A549 (cell line): ENCODE measurements at places on chromosomes 3 and 15.

DNA sequence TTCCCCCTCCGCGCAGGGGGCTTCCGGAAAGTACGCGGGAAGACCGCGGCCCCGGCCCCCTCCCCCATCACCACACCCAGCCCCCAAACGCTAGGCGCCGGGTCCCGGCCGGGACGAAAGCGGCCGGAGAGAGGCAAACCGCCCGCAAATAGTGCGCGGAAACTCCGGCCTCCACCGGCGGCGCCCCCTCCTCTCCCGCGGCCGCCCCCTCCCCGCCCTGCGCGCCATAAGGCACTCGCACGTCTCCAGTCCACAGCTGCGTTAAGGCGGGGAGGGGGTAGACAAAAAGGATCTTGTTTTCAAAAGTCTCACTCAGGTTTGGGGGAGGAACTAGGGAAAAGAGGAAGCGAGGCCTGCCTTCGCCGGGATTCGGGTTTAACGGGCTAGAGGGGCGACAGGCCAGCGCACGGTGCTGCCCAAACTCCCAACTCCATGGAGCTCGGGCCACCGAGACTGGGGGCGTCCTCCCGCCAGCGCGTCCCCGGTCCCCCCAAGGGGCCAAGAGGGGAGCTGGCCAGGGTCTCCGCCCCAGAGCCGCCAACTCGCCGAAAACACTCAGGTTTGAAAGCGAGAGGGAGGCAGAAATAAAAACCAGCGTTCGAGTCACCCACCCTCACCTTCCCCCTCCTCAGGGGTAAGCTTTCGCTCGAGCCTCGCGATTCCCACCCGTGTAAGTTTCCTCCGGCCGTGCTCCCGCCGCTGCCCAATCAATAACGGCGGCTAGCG lies 1.8 kb downstream of the ANP32A start:
- DNase-seq, result peak; percentile 67

DNA sequence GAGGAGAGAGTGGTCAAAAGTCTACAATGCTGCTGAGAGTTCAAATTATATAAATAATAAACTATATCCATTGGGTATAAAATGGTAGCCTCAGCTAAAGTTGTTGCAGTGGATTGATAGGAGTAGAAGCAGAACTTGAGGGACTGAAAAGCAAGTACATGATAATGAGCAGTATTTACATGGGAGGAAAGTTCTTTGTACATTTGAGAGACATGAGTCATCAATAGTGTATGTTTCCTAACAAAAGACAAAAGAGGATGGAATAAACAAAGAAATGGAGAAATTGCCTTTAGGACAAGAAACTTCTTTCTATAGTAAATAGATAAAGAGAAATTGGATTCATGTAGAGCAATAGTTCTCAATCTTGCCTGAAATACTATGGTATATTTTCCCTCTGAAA lies 110.0 kb upstream of the PLSCR5 start:
- no peak for DNase-seq

DNA sequence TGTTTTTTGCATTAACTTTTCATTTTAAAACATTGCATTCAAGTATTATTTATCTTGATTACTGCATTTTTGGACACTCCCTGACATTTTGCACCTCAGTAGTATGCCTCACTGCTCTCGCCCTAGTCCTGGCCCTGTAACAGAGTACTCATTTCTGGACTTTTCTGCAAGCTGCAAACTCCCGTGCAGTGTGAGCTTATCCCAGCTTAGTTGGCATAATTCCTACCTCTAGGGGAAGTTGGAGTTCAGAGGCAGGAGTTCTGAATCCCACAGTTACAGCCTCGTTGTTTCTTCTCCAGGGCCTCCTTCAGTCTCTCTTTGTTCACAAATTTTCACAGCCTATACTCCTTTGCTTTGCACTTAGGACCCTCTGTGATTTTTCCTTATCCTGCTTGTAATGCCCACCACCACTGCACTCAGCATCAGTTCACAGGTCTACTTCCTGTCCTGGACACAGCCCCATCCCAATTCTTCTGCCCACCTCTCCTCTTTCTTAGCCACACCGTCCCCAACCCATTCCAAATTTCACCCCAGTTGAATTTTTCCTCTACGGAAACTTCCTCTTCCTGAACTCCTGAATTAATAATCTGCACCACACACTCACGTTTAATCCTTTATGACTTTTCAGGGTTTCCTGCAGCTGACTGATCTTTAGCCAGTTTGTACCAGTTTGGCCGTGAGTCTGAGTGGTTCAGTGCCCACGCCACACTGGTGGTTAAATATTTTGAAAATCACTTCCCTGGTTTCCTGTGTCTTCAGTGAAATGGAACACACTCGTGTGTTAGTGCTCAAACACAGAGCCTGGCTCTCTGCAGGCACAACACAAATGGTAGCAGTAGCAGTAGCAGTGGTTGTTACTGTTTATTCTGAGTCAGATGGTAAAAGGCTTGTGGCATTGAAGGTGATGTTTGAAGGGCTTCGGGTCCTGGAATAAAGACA lies 6.3 kb upstream of the CTSH start:
- peak; percentile 36 for DNase-seq

- DNase-seq, result no peak
Measured at GRCh38 chr3:120441776-120442175, 9.0 kb downstream of the FSTL1 start.

DNA sequence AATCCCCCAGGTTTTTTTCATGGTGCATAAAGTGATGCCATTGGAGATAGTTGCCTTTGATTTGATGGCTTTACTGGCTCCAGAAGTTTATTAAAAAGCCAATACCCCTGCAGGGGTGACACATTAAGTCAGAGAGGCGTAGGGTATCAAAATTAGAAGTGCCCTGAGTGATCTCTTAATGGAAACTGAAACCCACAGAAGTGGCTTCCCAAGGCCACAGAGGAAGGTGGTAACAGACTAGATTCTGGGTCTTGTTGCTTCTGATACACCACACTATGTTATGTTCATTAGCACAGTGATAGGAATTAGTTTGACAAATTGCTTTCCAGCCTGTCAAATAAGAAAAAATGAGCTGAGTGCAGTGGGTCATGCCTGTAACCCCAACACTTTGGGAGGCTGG lies 112.3 kb downstream of the IQCH start:
- no peak for DNase-seq

DNA sequence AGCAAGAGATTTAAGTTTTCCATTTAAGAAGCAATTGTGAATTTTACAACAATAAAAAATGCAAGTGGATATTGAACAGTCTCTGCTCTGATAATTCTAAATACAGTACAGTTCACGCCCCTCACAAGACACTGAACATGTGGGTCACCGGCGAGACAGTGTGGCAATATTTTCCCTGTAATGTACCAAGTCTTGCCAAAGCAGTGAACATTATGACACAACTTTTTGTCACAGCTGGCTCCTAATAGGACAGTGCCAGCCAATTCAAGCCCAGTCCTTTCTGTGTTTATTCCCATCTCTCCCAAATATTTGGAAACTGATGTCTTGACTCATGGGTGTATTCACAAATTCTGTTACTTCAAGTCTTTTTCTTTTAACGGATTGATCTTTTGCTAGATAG lies 62.3 kb downstream of the PPARG start:
- DNase-seq, result no peak

DNA sequence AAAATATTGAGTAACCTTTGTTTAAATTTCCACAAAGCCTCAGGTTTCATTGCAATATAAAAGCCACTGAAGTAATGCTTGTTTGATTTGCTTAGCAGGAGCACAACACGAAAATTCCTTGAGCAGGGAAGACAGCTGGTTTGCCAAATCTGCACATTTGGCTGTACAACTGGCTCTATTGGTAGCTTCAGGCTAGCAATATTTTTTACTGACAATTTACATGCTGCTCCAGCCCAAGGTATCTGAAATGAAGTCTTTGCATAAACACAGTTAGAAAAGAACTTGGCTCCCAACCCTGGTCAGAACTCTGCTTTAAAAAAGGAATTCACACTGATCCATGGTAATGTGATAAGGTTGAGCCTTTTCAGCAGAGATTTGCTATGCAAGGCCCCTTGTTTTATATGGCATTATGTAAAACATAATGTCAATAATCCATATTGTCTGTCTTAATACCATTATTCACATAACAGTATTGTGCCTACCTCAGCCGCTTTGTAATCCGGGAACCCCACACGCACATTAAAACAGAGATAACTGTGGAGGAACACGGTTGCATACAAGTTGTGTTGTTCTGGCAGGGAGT lies 55.7 kb upstream of the CHL1 start:
- DNase-seq, result no peak

GRCh38 chr15:61227950-61228936 lies 859 bp downstream of the RORA start:
- DNase-seq, result peak; percentile 15

GRCh38 chr3:18447720-18448119 lies 22.6 kb upstream of the SATB1 start:
- no peak for DNase-seq

DNA sequence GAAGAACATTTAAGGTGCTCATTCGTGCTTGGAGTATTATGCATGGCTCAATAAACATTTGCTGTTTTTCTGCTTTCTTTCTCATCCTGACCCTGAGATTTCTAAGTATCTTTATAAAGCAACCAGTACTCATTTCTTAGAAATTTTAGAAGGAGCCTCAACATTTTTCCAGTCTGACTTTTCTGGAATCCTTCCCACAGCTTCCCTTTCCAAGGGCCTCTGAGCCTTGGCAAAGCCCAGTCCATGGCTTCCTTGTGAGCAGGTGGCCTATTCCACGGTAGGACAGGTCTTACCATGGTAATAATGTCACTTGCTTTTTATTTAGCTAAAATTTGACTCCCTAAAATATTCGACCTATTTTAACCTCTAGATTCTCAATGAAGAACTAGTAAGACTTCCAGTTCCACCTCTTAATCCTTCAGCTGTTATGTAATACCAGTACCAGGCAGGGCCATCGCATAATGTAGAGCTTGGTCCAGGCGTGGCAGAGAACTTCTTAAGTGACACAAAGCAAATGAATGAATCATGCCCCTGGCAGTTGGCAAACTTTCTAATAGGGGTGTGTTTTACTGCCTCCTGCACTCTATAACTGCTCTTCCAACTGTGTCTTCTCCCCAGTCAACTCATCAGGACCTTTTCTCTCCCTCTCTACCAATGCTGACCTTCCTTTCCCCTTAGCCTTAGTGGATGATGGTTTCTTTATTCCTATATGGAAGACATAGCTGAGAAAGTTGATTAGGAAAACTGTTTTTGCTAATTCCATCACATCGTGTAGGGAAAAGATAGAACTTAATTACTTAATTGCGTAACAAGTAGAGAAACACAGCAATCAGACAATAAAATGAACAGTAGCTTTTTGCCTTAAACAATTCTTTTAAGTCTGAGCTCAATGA lies 894 bp upstream of the TM4SF4 start:
- peak; percentile 87 for DNase-seq

- no peak for DNase-seq
Measured at GRCh38 chr3:150147776-150148175, 177.1 kb upstream of the PFN2 start.

DNA sequence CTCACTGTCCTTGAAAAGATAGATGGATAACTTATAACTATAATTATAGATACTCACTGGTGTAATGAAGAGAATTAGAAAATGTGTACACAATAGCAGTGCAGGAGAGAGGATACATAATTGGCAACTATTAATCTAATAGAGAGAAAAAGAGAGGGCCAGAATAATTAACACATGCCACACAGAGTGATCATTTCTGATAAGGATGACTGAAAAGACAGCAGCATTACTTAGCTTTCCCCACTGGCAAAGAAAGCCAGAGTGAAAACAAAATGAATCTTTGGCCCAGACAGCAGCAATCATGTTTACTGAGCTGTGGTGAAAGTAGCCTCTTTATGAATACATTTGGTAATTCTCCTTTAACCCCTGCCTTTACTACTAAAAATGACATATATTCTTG lies 493.3 kb upstream of the ROBO1 start:
- no peak for DNase-seq

DNA sequence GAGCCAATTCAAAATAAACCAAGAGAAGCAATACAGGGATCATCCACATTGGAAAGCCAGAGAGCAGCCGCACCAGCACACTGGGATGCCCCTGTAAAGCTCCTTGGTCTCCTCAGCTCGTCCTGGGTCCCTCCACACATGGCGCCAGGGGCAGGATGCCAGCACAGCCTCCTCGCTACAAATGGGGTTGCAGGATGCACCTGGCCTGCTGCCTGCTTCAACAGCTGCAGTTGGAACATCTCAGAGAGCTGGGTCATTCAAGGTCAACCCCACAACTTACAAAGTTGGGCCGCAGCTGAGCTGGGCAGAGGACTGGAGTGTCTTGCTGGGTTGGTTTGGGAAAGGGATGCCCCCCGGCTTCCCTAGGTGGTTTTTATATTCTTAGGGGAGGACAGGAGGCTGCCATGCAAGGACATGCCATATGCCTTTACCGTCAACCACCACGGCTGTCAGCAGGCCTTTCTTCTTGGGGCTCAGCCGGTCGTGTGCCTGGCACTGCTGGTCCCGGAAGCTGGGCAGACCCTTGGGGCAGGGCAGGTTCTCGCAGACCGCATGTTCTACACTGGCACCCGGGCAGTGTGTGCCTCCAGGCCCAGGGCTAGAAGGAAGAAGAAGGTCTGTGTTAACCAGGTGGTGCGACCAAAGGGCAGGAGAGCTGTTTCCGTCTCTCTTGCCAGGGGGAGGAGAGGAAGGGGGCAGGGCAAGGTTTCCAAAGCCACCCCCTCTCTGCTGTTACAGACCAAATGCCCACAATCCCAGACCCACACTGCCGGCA lies 225.2 kb downstream of the ADAMTS17 start:
- no peak for DNase-seq

- no peak for DNase-seq
Measured at GRCh38 chr15:51405693-51406523, 64.5 kb downstream of the GLDN start.

GRCh38 chr3:70743754-70744153 lies 431.3 kb upstream of the MDFIC2 start:
- no peak for DNase-seq

- no peak for DNase-seq
Measured at GRCh38 chr3:50620420-50620819, 3.5 kb downstream of the MAPKAPK3 start.

DNA sequence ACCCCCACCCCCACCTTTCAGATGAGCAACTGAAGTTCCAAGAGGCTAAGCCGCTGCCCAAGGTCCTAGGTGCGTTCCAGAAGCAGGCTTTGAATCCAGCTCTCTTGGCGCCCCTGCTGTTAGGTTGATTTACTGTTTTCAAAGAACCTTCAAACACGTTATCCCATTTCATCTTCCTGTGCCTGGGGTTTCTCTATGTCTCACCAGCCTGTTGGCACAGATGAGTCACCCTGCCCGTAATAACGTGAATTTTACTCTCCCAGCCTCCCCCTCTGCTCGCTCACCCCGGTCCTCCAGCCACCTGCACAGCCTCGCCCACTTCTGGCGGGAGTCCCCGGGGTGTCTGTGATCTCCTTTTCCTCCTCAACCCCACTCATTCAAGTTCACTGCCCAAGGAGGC lies 13.0 kb upstream of the TSEN2 start:
- DNase-seq, result peak; percentile 69

DNA sequence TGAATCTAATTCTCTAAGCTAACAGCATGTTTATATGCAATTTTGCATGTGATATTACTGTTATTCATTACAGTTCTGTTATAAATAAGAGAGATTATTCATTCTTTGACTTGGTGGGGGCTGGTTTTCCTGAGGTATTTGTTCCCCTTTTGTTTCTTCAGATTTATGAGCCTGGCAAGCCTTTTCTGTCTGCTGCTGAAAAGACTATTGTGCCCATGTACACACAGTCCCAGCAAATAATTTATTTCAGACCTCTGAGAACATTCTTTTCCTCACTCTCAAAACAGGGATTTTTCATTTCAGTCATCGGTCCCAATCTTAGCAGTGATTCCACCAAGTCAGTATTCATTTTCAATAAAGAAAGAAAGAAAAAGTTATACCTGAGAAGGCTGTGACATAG lies 716.8 kb downstream of the NSUN3 start:
- DNase-seq, result no peak
